BE2C (cell line): ENCODE measurements at places on chromosomes 5 and 9.
A peak's percentile ranks its signal among the peaks of the same experiment; 100 is the strongest.

DNA sequence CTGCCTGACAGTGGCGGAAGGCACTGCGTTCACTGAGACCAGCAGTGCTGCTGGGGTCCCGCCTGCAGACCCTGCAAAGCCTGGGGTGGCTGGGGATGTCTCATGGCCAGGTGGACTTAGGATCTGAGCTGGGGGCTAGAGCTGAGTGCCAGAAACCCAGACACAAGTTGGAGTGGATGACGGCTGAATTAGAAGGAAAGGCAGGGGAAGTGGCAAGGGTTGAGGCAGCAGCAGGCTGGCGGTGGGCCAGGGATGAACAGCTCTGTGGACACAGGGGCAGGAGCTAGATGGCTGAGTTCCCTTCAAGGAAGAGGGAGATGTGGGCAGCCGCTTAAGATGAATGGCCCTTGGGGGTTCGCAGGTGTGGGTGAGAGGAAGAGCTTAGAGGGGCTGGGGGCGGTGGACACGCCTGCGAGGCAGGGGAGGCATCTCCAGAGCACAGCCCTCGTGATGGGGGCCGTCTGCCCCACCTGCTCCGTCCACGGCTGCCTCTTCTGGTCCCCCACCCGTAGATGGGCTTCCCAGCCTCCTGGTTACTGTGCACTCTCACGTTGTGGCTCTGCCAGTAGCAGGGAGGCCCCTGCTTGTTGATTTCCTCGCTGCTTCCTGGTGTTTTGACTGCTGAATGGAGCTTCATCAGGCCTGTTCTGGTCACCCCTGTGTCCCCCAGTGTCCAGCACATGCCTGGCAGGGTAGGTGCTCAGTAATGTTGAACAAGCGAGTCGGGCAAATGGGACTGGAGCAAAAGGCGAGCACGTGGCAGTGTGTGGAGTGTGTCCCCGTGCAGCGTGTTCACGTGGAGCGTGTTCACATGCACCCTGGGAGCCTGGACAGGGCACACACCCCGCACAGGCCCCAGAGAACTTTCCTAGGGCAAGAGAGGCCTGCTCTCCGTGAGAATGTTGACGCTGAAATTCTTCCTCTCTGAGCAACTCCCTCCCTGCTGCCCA lies 168.2 kb downstream of the CACNA1B start:
- DNase-seq = peak; percentile 39

DNA sequence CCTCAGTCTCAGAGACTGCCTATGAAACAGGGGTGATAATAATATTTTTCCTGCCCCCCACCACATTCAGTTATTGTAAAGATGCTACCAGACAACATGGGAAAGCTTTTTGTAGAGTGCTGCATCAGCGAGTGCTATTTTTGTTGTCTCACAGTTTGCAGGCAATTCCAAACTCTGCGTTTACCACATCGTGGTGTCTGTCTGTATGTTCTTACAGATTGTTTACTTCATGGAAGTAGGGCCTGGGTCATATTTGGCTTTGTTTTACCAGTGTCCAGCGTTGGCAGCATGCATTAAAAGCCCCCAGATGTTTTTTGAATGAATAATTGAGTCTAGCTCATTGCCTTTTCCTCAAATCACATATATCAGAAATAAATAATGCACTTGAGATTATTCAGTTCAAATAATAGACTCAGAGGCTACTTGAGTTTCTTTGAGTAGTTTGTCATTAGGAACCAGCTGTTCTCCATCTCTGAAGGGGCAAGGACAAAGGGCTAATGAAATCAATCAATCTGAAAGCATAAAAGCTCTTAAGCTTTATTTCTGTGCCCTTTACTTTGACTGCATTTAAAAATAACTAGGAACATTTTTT lies 243.7 kb downstream of the CWC27 start:
- no peak for DNase-seq

- no peak for DNase-seq
Measured at GRCh38 chr5:147648597-147648996, 133.9 kb downstream of the JAKMIP2 start.

DNA sequence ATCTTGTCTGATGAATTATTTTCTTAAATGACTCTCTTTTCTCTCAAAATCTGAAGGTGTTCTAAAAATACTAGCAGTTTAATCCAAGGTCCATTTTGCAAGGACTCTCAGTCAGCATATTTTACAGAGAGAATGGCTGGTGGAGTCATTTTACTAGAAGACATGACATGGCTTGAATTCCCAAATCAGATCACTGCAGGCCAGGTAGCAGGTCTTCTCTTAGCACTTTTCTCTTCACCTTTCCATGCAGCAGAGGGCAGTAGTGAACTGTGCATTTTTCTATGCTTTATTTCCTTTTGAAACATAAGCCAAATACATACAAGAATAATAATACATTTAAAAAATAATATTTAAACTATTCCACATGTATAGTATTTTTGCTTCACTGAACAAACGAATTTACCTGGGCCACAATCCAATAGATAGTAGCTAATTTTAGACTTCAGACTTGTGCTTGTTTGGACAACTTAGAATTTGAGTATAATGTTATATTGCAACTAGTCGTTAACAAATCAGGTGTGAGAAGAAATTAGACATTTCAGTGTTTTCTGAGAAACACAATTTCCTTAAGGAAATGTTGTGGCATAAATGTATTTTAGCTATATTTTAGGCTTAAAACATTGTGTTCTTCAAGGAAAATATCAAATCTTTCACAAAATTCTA lies 289.4 kb upstream of the DAB2 start:
- peak; percentile 17 for DNase-seq

DNA sequence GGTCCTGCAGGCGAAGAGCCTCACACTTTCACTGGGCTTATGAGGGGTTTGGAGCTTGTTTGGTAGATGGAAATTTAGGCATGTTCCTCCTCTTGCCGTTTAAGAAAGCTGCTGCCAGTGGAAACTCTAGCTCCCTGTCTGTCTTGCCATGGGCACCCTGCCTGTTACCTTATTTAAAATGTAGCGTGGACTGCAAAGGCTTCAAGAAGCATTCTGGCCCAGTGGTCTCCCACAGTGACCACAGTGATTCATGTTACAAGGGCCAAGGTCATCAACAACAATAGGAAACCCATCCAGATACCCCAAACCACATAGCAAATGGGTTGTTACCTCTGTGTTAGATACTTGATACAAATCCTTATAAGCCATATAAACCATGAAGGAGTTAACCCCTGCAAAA lies 96.6 kb downstream of the DPYSL3 start:
- DNase-seq = no peak

- DNase-seq = no peak
Measured at GRCh38 chr5:95959888-95960666, 1.6 kb downstream of the ELL2 start.

DNA sequence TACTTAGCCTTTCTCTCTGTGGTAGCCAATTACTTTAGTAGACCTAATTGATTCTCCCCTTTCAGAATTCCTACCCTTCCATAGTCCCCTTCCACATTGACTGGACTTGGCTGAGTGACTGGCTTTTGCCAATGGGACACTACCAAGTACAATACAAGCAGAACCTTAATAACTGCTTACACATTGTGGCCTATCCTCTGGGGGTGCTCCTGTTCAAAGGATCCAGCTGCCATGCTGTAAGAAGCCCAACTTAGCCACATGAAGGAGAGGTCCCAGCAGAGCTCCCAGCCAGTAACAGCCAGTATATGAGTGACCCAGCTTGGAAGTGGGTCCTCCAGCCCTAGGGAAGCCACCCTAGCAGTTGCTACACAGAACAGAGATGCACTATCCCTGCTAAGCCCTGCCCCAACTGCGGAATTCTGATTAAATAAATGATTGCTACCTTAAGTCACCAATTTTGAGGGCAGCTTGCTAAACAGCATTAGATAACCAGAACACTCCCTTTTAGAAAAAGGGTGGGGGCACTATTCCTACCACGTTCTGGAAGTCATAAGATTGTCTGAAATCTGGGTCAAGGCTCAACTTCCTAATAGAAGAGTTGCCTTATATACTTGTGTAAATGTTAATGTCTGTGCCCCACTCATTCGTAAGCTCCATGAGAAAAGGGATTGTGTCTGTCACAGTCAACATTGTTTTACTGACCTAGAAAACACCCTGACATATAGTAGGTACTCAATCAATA lies 11.1 kb upstream of the APTX start:
- DNase-seq = no peak

- DNase-seq = peak; percentile 83
Measured at GRCh38 chr5:1644810-1645571, 121.2 kb upstream of the LPCAT1 start.

- DNase-seq = peak; percentile 59
Measured at GRCh38 chr9:33225319-33226147, 14.4 kb upstream of the SPINK4 start.

- no peak for DNase-seq
Measured at GRCh38 chr5:74143151-74143550, 497.4 kb downstream of the ENC1 start.

GRCh38 chr9:5626727-5627634 lies 1.9 kb upstream of the RIC1 start:
- peak; percentile 35 for DNase-seq

DNA sequence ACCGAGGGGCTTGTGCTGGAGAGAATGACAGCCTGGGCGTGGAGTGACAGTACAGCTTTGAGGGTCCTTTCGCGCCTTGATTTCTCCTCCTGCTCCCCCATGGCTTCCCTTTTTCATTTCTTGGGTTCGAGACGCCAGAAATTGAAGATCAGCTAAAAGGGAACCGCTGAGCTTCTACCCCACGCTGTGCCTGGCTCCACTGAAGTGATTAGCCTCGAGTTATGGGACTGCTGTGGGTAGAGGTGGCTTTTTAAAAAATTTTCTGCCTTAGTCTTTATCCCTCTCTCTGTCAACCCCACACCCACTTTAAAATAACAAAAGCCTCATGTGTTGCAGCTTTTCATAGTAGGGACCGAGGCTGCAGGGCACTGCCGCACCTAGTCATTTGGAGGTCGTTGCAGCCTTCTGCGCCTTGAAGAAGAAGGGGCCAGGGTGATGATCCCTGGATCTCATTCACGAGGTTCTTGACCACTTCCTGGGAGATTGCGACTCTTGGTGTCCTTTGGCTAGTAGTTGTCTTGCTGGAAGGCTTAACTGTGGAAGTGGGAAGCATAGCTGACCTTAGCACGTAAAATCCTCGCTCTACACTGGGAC lies 603 bp downstream of the PPIP5K2 start:
- no peak for DNase-seq

GRCh38 chr5:149212198-149212951 lies 59.3 kb upstream of the AFAP1L1 start:
- no peak for DNase-seq

DNA sequence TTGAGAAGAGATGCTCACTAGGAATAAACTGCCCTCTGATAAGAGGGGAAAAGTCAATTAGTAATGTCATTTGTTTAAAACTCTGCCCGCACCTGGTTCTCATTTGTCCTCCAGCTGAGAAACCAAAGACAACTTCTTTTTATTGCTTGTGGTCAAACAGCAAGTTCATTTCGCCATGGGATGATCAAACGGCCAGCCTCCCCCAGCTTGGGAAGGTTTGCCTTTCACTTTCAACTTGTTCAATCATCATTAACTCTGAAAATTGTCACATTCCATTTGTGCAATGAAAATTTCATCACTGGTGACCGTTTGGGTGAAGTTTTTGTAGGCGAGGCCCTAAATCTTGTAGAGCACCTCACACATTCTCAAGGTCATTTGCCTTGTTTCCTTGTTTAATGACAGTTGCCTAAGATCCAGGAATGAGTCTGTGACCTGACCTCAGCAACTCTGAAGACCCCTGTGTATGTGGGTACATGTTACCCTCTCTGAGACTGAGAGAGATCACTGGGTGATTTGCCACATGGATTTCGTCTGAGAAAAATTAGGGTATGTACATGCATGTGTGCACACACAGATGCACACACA lies 117.7 kb downstream of the MARCHF3 start:
- no peak for DNase-seq

DNA sequence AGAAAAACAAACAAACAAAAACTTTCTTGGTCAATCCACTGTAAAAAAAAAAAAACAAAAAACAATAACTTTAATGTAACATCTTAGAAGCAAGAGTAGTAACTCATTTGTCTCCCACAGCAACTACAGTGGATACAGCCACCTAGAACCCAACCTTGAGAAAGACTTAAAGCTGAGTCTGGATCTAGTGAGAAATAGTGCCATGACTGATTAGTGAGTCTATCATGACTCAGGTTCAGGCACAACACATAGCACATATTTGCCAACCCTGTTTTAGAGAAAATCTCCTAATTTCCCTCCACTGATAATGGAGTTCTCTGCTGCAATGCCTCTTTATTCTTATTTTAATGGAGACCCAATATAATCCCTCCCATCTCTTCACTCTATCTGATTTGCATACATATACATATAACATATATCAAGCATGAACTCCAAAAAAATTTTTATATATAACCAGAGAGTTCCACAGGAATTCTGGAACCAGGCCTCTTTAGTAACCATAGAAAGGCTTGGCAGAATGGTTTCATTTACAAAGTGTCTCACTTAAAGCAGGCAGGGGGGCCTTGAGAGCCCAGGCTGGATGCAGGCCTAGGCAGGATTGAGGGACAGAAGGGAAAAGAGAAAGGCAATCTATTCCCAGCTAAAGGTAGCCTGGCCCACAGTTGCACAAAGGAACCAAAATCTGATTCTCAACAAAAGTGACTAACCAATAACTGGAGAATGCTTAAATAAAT lies 11.9 kb upstream of the NR4A3 start:
- no peak for DNase-seq
